ENCODE measurements at places on chromosomes 4 and X.
A peak's percentile ranks its signal among the peaks of the same experiment; 100 is the strongest.

DNA sequence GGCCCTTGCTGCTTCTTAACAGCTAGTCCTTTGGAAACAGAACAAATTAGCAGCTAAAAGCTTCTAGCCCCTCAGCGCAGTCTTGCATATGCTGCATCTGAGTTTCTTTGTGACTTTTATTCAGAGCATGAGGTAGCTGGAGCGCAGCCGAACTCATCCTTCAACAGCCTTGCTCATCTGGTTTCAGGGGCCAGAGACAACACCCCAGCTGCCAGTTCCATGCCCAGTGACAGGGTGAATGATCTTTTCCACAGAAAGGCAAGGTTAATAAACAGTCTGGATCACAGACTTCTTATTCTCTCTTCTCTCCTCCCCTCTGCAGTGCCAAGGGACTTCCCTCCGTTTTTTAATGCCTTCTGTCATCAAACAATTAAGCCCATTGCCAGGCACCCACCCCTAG is 216.6 kb upstream of the INTU start:
- DNase-seq, result no peak

GRCh38 chrX:73868916-73869315 is 305.9 kb downstream of the CHIC1 start:
- DNase-seq, result no peak

- no peak for DNase-seq
Measured at GRCh38 chr4:38985410-38986100, 46.7 kb downstream of the TMEM156 start.

GRCh38 chr4:1939664-1940509 is 68.7 kb downstream of the NSD2 start:
- peak; percentile 57 for DNase-seq

DNA sequence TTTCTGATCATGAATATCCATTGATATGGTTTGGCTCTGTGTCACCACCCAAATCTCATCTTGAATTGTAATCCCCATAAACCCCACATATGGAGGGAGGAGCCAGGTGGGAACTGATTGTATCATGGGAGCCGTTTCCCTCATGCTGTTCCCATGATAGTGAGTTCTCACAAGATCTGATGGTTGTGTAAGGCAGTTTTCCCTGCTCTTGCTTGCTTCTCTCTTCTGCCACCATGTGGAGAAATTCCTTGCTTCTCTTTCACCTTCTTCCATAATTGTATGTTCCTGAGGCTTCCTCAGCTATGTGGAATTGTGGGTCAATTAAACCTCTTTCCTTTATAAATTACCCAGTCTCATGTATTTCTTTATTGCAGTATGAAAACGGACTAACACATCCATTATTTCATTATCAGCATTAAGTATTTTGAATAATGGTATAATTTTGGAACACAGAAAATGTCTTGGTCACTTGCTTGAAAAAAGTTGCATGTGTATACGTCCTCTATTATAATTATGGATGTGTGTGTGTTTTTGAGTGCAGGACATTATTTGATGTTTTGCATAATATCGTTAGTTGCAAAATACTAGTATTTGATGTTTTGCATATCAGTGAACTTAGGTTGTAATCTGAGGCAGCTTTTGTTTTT is 334.6 kb downstream of the PCDH10 start:
- peak; percentile 12 for DNase-seq

DNA sequence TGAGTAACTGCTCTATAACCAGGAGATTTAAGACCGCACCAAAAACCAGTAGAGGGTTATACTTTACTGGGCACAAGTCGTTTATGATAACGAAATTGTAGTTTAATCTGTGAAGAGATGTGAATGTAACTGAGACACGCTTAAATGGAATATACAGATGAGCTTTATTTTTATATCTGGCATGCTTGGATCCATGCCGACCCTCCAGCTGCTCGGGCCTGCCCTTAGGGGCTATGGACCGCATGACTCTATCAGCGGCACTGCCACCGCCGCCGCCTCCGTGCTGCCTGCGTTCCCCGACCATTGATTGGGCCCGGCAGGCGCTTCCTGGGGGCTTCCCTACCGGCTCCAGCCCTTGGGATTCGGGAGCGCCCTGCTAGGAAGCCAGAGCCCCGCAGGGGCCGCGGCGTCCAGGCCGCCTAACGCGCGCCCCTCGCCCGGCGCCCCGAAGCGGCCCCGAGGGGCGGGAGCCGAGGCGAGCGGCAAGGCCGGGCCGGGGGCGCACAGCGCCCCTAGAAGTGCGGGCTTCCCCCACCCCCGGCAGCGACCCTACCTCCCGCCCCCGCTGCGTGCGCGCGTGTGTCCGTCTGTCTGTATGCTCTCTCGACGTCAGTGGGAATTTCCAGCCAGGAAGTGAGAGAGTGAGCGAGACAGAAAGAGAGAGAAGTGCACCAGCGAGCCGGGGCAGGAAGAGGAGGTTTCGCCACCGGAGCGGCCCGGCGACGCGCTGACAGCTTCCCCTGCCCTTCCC is at the start of gene NFKB1:
NFKB1 (plus strand) TSS at position 664 of the 751 bp plus-strand sequence. CDS start 24,160 bp downstream, outside the sequence.
- peak; percentile 76 for DNase-seq

- no peak for DNase-seq
Measured at GRCh38 chrX:97907791-97908190, 1024.1 kb downstream of the RPA4 start.

DNA sequence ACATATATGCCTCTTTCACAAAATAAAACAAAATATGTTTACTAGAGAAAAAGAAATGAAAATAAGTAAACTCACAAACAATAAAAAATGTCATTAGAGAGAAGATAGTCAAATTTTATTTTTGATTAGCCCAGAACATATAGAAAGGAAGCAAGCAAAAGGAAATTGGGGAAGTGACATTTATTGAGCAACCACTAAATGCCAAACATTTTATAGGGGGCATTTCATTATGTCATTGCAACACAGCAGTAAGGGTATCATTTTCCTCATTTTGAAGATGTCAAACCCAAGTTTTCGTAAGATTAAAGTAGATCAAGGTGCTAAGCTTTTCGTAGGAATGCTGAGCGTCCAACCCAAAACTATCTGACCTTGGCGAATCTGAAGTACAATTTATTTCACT is 1331.5 kb upstream of the PABPC4L start:
- DNase-seq, result no peak

GRCh38 chrX:133215747-133216146 is 2.4 kb downstream of the TFDP3 start:
- no peak for DNase-seq

- no peak for DNase-seq
Measured at GRCh38 chrX:68989865-68990606, 161.2 kb downstream of the EFNB1 start.

DNA sequence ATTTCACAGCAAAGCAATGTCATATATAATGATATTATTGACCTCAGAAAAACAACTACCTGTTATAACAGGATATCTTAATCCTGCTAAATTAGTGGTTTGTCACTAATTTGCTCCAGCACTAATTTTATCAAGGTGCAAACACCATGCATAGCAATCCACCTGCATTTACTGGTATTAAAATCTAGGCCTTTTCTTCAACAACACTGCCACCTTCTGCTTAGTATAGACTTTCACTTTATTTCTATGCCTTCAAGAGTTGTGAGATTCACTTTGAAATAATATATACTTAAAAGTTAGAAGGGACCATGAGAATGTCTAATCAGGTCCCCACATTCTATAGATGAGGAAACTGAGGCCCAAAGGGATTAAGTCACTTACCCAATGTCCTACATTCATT is 82.1 kb upstream of the IQCM start:
- DNase-seq, result no peak

DNA sequence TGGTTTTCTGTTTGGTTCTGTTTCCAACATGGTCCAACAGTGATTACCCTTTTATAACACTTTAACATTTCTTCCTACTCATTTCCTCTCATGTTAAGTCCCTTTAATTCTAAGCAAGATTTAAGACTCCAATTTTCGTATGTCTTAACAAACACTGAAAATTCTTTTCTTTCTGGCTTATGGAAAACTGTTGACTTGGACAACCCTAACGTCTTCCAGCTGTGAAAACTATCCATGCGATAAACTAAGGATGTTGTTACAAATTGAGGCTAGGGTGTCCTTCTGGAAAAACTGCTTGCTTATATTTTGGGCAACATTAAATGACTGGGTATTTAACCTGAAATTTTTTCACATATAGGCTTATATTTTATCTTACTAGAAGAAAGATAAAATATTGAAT is 33.9 kb upstream of the RTL3 start:
- DNase-seq, result no peak

GRCh38 chr4:149638073-149638472 is 177.6 kb downstream of the IQCM start:
- DNase-seq, result peak; percentile 82

DNA sequence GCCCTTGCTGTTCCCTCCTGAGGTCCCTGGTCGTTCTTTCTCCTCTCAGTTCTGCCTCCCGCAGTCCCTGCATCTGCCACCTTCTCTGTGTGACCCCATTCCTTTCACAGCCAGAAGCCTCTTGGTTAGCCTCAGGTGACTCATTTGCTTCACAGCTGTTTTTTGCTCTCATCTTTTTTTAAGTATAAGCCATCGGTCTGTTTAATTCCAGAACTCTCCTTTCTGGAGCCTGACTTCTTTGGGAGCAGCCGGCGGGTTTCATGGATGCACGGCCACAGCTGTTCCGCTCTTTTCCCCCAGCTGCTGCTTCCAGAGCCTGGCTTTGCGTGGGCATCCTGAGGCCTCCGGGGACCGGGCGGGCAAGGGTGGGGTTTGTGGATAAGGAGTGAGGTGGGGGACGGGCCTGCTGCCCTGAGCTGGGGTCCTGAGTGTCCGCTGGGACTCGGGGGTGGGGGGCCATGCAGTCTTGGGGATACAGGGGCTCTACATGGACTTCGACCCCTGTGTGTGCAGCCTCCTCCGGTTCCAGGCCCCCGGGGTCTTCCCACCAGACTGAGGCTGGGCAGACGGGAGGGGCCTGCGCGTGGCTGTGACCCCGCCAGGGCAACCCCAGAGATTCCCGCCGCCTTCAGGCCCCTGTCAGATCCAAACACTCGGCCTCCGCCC is 46.7 kb downstream of the PCGF3 start:
- DNase-seq, result no peak

- DNase-seq, result no peak
Measured at GRCh38 chr4:176387571-176387970, 67.8 kb downstream of the SPCS3 start.

GRCh38 chrX:136268051-136269048 is 17.1 kb upstream of the MAP7D3 start:
- no peak for DNase-seq

- DNase-seq, result no peak
Measured at GRCh38 chr4:170271723-170272122, 182.0 kb upstream of the AADAT start.

DNA sequence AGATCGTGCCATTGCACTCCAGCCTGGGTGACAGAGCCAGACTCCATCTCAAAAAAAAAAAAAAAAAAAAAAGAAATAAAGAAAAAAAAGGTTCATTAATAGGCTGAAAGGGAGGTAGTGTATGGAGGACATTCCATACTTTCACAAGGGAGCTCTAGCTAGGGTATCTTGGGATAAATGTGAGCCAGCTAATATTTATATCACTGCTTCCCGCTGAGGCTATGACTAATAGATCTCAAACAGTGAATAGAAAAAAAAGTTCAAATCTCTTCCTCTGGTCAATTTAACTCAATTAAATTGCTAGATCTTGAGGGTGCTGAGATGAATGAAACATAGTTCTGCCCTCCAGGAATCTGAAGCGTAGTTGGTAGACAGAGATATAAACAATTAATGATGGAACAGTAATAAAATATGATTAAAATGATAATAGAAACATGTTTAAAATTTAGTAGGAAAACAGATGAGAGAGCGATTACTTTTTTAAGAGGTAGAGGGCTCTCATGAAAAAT is 55.7 kb upstream of the SHISA3 start:
- no peak for DNase-seq

DNA sequence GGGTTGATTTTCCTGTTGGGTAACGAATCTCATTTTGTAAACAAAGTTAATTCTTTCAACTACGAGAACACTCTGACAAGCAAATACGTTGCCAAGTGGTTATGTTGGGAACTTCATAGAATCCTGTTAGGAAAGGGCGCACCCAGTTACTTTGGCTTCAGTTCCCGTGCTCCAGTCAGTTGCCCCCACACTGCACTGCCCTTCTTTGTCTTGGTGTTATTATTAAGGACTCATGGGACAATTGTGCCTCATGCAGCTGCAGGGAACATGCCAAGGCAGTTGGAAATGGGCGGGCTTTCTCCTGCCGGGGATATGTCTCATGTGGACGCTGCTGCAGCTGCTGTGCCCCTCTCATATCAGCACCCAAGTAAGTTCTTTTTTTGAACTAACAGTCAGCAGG is 28.9 kb downstream of the OFD1 start:
- DNase-seq, result no peak

DNA sequence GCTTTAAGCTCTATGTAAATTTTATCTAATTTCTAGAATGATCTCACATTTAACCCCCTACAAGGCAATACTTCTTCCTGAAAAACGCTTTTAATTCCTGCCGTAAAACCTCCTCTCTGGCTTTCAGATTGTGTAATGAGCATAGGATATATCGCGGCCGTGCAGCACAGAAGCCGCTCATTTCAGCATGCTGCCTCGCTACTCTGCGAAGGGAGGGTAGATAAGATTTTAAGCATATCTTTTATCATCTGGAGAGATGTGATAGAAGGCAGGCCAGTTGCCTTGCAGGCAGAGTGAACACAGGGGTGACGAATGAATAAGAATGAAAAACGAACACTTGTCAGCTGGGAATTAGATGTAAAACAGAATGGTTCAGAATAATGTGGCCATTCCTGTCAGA is 265.5 kb downstream of the UNC5C start:
- DNase-seq, result peak; percentile 69

- peak; percentile 51 for DNase-seq
Measured at GRCh38 chr4:88352062-88352740, 26.5 kb upstream of the HERC6 start.

DNA sequence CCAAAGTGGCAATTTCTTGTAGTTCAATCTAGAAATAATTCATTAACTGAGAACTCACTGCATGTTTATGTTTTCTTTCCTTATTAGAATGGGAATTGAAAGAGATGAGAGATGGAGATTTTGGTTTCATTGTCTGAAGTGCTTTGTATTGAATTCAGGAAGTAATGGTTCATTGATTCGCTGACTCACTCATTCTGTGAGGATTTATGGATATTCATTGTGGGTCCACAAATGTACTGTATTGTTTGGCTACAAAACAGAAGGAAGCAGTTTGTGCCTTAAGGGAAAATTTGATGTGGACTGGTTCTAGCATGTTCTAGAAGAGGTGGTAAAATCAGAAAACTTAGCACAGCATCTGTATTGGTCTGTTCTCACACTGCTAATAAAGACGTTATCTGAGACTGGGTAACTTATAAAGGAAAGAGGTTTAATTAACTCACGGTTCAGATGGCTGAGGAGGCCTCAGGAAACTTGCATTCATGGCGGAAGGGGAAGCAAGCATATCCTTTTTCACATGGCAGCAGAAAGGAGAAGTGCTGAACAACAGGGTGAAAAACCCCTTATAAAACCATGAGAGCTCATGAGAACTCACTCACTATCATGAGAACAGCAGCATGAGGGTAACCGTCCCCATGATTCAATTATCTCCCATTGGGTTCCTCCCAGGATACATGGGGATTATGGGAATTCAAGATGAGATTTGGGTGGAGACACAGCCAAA is 132.3 kb upstream of the VCX3A start:
- no peak for DNase-seq

Data from NCI-H226 (cell line).